T-helper 1 cell (primary cell): ENCODE measurements at places on chromosomes 11 and 22.

GRCh38 chr11:69027704-69028372 lies 14.8 kb upstream of the MRGPRF start:
- no peak for DNase-seq

DNA sequence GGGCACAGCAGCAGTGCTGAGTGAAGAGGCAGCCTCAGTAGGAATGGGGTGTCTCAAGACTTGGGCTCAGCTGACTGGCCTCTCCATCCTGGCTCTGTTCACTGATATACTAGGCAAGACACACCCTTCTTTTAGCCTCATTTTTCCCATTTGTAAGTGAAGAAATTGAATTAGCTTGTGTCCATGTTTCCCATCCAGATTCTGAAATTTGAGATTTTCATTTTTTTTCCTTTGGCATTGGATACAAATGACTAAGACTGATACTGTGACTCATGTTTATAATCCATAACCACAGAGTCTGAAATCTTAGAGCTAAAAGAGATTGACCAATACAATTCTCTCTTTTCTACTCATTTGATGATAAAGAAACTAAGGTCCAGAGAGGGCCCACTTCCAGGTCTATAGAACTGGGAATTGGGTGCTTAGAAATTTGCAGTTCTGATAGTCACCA lies 110.9 kb downstream of the KCNC1 start:
- no peak for DNase-seq

- DNase-seq = no peak
Measured at GRCh38 chr11:377883-378500, 8.7 kb downstream of the B4GALNT4 start.

- DNase-seq = no peak
Measured at GRCh38 chr11:112588252-112588694, 327.6 kb upstream of the PLET1 start.

DNA sequence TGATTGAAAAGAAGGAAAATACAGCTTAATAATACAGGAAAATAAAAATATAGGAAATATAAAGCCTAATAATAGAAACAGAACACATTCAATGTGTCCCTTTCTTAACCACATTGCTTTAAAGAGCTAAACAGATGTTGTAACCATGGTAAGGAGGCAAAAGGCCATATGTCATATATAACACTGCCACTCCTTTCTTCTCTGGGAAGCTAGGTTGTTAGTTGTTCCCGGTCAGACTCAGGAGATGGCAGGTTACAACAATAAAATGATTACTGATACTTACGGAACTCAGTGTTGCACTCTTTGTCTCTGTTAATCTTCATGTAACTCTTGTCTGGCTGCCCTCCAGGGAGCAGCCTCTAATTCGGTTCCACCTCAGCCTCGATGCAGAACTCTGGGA lies 134.7 kb upstream of the PGR start:
- DNase-seq = no peak

- DNase-seq = no peak
Measured at GRCh38 chr11:123587044-123587443, 67.4 kb downstream of the SCN3B start.

DNA sequence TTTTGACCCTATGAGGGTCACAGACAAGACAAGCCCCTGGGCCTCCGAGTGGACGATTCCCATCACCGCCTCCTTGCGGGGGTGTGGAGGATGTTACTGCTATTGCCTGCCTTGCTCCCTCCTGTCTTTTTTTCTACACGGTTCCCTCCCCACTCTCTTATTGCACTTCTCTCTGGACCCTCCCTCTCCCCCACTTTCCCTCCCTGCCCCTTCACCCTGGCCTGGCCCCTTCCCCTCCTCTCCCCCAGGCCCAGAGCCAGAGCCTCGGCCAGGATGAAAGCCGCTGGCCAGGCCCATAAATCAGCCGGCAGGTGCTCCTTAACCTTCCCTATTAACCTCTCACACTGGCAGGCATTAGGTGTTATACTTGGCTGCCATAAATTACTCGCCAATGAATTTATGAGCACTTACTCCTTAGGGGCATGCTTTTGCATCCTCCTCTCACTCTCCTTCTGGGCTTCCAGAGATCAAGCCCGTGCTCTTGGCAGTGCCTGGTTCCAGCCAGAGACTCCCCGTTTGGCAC lies 18.3 kb upstream of the ALX4 start:
- no peak for DNase-seq

GRCh38 chr11:107043242-107044006 lies 25.1 kb upstream of the GUCY1A2 start:
- DNase-seq = no peak

DNA sequence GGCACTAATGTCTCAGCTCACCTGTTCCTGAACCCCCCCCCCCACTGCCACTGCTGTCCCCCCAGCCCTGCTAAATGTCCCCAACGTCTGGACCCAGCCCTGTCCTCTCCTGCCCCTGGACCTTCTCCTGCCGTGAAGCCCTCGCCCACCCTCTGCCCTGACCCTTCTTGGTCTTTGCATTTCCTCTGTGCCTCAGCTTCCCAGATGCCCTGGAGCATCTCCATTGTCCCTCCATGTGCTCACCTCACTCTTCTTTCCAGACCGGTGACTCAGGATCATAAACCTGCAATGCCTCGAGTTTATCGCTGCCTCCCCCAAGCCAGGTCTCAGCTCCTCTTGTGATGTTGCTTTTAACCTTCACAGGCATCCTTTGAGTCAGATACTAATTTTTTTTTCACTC lies 416.4 kb downstream of the BRD1 start:
- no peak for DNase-seq

DNA sequence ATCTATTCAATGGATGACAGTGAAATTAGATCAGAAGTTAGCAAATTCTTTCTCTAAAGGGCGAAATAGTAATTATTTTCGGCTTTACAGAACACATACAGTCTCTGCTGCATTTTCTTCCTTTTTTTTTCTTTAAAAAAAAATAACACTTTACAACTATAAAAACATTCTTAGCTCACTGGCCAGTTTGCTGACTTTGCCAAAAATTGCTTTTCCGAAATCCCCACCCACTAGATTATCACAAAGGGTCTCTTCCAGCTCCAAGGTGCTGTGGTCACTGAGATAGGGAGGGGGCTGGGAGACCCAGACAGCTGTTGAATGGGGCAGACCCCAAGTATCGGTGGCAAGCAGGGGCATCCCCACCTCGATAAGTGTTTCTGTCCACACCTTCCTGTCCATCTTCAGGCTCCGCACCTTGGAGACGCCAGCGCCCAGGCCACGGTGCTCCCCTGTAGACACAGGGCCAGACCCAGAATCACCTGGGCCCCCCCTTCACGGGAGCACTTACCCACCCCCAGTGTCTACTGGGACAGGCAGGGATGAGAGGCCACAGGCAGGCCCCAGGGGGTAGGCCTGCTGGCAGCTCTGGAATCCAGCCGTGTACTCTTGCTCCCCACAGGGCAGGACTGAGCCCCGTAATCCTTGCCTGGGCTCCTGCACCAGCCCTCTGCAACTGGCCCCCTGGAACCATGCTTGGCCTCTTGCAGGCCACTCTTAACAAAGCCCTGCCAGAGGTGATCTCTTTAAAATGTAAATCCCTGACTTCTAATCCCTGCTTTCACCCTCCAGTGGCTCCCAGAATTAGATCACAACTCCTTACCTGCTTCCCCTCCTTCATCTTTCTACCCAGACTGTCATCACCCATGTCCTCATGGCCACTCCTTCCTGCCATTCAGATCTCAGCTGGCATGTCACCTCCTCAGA lies 31.5 kb upstream of the PDE2A start:
- DNase-seq = no peak
